ENCODE measurements at places on chromosomes 3 and 15.

GRCh38 chr3:115072265-115073021 is 74.6 kb downstream of the ZBTB20 start:
- DNase-seq: no peak

DNA sequence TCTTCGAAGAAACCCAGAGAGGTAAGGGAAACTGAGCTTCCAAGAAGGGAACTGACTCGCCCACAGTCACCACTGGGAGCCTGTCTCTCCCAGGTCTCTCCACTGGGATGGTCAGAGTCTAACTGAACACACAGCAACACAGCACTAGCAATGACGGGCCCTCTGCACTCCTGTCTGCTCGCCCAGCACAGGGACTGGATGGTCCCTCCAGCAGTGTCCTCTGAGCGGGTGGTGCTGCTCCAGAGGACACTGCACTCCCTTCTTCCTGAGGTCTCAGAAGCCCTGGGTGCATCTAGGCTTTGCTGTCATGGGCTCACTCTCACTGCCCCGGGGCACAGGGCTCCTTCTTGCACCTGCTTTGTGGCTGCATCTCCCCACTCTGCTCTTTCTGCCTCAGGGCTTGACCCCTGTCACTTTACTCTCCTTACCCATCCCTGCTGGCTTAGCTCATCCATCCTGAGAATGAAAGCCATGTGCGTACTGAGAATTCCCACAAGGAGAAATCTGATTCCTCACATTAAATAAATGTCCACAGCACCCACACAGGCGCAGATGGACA is 356.6 kb downstream of the GABRG3 start:
- no peak for DNase-seq

- no peak for DNase-seq
These were observed 182.4 kb downstream of the SV2B start for GRCh38 chr15:91282486-91282885.

- no peak for DNase-seq
These were observed 19.4 kb upstream of the PPP4R2 start for GRCh38 chr3:72977060-72977808.

GRCh38 chr3:43865351-43865750 is 174.6 kb downstream of the ABHD5 start:
- DNase-seq: no peak
